CD8-positive, alpha-beta memory T cell (primary cell): ENCODE measurements at places on chromosomes 1 and 21.

GRCh38 chr1:165644064-165644735 is 13.2 kb downstream of the MGST3 start:
- DNase-seq, result no peak

- peak; percentile 60 for DNase-seq
Measured at GRCh38 chr1:40143891-40144575, 17.2 kb upstream of the RLF start.

- no peak for DNase-seq
Measured at GRCh38 chr1:169163059-169163458, 56.6 kb downstream of the ATP1B1 start.

GRCh38 chr21:41651406-41651805 is 115.4 kb downstream of the RIPK4 start:
- DNase-seq, result no peak

- DNase-seq, result no peak
Measured at GRCh38 chr1:223245411-223245810, 102.4 kb upstream of the TLR5 start.

- no peak for DNase-seq
Measured at GRCh38 chr1:84467298-84467697, 11.8 kb upstream of the RPF1 start.

GRCh38 chr1:121518726-121519041 is 333.9 kb downstream of the SRGAP2C start:
- DNase-seq, result no peak

- no peak for DNase-seq
Measured at GRCh38 chr1:176938375-176938774, 226.1 kb downstream of the ASTN1 start.

GRCh38 chr1:210687582-210688279 is 359.0 kb downstream of the HHAT start:
- DNase-seq, result no peak

DNA sequence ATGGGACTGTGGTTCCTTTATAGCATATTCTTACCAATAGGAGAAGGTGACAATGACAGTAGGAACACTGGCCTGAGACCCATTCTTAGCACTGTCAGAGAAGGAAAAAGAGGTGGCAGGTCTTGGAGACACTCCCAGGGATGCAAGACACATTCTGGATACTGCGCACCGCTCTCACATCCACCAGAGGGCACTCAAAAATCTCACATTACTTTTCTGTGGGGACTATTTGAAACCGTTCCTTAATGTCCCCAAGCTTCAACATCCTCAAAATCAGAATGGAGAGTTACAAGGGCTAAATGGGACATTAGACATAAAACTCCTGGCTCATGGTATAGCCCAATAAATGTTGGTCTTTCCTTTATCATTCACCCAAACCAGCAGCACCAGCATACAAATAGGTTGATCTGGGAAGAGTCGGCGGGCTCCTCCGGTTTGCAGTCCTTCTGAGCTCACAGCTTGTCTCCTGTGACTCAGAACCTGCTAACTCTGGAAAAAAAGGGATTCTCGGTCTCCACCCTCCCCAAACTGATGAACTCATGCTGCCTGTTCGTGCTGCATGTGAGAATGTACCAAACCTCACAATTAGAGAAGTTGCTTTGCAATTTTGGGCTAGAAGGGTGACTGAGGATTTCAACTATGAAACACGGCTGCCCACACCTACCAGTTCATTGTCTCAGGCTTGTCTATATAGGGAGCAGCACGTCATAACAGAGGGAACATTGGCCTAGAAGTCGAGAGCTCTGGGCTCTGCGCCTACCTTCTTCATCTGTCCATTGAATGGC is 40.2 kb downstream of the IL12RB2 start:
- DNase-seq, result no peak

- no peak for DNase-seq
Measured at GRCh38 chr1:50521703-50522102, 98.5 kb upstream of the DMRTA2 start.

GRCh38 chr1:14513111-14513510 is 85.4 kb upstream of the KAZN start:
- no peak for DNase-seq

- DNase-seq, result no peak
Measured at GRCh38 chr1:52204696-52205095, 62.8 kb downstream of the ZFYVE9 start.

DNA sequence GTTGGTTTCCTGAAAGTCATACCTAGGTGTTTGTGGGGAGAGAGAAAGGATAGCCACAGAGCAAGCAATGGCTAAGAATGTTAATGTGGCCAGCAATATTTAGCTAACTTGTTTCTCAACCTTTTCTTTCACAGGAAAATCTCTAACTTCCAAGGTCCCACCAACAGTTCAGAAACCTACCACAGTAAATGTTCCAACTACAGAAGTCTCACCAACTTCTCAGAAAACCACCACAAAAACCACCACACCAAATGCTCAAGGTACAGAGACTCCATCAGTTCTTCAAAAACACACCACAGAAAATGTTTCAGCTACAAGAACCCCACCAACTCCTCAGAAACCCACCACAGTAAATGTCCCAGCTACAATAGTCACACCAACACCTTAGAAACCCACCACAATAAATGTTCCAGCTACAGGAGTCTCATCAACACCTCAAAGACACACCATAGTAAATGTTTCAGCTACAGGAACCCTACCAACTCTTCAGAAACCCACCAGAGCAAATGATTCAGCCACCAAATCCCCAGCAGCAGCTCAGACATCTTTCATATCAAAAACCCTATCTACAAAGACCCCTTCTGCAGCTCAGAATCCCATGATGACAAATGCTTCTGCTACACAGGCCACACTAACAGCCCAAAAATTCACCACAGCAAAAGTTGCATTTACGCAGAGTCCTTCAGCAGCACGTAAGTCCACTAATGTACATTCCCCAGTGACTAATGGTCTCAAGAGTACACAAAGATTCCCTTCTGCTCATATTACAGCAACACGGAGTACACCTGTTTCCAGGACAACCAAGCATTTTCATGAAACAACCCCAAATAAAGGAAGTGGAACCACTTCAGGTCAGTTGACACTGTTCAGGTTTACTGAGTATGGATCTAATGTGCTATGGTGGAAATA is 15.3 kb downstream of the CD55 start:
- no peak for DNase-seq

DNA sequence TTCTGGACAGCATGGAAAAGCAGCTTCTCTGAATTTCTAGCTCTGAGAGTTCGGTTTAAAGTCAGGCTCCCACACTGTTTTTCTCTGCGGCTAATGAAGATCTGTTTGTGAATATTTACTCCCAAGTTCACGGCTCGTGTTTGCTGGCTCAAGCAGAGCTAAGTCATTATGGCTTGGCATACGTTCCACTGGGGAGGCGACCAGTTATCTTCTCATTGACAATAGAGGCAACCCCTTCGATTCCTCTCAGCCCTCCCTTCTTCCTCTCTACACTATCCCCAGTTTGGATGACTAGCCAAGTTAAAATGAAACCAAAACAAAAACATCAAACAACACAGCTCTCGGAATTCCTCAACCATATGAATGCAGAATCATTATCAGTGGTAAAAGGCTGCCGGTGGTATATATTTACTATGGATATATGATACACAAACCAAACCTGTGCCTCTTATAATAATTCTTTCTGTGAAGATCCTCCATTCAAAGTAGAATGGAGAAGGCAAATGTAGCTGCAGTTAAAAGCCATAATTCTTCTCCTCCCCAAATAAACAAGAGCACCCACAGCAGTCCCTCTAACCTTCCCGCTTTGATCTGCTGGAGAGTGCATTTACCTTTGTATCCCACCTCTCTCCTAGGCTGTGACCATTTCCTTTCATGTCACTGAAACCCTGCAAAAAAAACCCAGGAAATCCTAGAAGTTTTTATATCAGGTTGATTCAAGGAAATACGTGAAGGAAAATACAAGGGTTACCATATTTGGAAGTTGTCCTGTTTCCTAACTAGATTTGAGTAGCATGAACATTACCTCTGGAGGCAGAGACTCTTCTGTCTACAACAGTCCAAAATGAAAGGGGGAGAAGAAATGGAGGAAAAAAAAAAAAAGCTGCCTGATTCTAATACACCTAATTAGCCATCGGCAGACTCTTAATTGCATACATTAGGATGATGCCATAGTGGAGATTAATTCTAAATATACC is 108.3 kb upstream of the USH2A start:
- no peak for DNase-seq

DNA sequence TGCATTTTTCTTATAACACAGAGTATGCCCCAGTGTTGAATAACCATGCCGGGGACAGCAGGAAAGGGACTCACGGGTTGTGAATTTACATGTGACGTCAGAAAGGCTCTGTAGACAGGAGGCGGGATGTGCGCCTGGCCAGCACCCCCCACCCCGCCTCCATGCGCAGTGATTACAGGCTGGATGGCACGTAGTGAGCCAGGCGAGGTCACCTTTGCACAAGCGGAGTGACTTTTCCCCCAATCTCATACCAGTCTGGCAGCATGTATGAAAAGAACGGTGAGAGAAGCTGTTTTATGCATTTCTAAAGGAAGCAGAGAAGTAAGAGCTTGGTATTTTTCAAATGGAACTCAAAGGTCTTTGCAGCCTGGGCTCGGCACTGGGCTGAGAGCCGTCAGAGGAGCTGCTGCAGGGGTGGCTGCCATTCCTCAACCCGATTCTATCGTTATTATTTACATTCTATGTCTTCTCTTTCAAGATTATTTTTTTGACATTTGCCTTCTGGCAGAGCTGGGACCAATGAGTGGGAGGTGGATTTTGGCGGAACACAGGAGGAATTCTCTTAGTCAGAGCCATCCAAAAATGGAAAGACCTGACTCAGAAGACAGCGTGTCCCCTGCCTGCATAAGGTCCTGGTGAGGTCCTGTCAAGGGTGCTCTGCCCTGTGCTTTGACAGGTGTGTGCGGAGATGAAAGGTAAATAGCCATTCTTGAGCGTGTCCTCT is 115.6 kb upstream of the SLC45A1 start:
- DNase-seq, result no peak

DNA sequence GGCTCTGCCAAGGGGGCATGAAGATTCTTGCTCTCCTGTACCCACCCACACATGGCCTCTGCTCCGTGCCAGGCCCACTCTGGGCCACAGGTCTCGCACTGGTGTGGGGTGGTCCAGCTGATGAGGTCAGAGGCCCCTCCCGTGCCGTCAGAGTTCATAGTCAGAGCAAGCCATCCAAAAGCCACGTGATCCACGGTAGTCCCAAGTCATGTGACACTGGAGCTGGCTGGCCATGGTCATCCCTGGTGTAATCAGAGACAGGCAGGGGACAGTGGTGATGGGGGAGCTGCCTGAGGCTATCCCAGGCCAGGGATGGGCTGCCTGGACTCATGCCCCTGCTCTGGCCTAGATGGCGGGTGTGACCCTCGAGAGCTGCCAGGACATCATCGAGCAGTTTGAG is 10.5 kb downstream of the PLCH2 start:
- no peak for DNase-seq

- DNase-seq, result no peak
Measured at GRCh38 chr21:27570306-27570868, 603.5 kb upstream of the ADAMTS5 start.

- no peak for DNase-seq
Measured at GRCh38 chr1:45890078-45890477, 86.7 kb downstream of the MAST2 start.

GRCh38 chr1:15412175-15412800 is 2.6 kb downstream of the EFHD2 start:
- peak; percentile 59 for DNase-seq

DNA sequence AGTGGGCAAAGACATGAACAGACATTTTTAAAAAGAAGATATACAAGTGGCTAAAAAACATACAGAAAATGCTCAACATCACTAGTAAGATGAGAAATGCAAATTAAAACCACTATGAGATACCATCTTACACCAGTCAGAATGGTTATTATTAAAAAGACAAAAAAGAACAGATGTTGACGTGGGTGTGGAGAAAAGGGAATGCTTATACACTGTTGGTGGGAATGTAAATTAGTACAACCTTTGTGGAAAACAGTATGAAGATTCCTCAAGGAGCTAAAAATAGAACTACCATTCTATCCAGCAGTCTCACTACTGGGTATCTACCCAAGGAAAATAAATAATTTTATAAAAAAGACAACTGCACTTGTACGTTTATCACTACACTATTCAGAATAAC is 73.9 kb downstream of the EBNA1BP2 start:
- no peak for DNase-seq

DNA sequence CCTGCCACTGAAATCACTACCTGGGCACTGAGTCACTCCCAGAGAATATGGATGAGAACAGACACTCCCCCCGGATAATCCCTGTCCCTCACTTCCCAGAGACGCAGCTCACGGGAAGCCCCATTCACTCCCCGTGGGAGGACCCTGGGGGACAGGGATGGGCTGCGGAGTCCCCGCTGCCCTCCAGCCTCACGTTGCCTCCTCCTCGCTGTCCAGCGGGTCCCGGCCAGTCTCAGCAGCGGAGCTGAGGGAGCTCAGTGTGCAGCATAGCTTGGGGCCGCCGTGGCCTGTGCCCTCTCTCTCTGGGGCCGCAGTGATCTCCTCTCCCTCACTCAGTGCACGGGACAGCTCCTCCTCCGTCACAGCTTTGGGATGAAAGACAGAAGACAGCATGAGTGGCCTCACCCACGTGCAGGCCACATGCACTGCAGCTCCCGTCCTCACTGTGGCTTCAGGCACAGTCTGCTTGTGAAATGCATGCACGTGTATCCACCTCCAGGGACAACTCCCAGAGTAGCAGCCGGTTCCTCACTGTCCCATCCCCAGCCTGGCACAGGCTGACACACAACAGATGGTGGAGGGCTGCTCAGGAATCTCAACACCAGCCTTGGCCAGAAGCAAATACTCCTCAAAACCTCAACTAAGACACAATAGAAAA is 7.4 kb downstream of the CFAP410 start:
- DNase-seq, result no peak

DNA sequence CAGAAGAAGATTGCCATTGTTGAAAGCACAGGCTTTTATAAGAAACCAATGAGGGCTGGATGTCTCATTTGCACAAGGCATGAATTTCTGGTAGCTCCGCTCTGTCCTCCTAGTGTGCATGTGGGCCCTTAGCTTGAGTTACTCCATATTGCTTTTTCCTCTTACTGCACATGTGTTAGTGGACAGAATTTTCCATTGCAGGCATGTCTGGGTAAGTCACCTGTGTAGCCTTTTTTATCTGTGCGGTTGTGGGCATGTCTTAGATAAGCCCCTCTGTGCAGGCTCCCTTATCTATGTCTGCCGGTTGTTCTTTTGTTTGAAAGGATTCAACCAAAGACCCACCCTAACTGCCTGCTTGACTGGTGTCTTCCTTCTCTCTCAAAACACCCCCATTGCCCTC is 7.2 kb upstream of the CLCA1 start:
- no peak for DNase-seq

- DNase-seq, result no peak
Measured at GRCh38 chr1:41435570-41436178, 48.8 kb downstream of the EDN2 start.

DNA sequence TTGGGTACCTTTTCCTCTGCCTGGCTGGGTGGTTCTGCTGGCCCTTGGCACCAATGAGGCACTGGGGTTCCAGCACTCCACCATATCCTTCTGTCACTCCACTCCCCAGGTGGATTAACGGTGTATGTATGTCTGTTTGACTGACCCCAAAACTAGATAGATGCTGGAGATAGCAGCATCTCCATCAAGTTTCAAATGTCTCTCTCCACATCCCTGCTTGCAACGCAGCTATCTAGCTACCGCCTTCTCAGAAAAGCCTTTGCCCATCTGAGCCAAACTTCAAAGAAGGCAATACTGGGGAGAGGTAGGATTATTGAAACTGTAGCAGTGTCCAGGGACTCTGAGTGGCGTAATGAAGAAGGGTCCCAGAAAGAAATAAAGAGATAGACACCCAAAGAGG is 64.0 kb downstream of the RHBG start:
- DNase-seq, result no peak

GRCh38 chr1:64906447-64906846 is 59.9 kb downstream of the JAK1 start:
- DNase-seq, result no peak
